ENCODE measurements at places on chromosomes 5 and 9.
A peak's percentile ranks its signal among the peaks of the same experiment; 100 is the strongest.

DNA sequence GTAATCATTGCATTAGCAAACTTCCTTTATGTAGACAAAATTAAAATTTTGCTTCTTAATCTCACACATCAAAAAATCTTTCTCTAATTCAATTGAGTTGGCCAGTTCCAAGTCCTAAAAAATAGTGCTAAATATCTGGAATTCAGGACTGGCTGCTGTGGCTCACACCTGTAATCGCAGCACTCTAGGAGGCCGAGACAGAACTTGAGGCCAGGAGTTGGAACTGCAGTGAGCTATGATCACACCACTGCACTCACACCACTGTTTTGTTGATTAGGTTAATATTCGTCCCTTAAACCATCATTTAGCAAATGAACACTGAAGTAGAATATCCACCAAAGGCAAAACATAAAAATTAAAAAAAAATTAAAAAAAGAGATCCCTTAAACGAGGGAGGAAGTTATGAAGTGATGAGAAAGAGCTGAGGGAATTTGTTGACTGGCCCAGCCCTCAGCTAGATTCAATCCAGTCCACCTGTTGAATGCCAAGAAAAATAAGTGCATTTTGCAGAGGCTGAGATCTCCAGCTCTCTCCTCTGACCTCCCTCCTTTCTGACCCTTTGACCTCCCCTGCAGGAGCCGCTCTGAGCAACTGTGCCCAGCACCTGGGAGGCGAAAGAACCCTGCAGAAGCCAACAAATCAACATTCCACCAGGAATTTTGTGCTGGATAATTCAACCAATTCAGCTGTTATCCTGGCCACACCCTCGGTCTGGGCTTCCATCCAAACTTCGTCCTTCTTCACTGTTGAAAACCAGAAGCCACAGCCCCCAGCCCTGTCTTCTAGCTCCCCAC is 96.8 kb downstream of the OR2K2 start:
- DNase-seq: no peak

DNA sequence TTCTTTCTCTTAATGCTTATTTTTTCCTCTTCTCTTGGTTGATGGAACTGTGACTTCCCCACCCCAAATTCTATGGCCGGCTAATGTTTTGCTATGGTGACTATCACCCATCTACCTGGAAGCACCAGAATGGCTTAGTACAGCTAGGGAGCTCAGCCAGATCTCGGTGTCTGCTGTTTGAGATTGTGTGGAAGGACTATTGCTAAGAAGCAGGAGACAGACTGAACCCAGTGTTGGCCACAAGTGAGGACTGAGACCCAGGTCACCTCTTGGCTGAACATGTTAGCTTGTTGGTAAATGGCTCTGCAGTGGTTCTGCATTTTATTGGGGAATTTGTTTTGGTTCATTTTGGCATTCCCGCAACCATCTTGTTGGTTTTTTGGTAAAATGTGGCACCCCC is 2.7 kb downstream of the PRRC2B start:
- no peak for DNase-seq

DNA sequence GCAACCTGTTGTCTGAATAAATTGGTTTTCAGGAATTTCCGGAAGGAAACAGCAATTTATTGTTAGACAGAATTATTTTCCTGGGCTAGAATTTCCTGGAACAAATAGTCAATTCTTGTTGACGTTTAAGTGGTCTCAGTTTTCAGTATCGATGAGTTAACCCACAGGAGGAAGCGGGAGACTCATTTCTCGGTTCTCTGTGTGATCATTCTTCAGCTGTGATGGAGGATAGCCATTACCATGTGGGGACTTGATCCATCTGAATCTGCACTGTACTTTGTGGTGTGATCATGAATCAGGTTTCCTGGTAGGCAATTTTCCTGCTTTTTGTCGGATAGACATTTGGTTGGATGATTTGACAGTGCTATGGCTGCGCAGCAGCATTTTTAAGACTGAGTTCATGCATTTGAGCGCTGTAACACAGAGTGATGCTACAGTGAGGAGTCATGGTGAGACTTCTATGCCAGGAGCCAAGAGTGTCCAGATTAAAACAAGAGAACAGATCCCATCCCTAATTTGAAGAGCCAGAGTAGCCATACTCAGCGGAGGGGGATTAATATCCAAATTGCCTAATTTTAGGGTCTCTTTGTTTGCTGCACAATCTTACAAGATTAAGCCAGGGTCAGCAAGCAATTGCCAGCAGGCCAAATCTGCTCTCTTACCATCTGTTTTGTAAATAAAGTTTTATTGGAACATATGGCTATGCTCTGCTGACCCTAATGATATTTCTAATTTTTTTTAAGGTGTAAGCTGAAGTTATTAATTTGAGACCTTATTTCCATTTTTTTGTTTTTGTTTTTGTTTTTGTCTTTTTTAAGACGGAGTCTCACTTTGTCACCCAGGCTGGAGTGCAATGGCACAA is 355.9 kb downstream of the RAB3C start:
- DNase-seq: no peak

DNA sequence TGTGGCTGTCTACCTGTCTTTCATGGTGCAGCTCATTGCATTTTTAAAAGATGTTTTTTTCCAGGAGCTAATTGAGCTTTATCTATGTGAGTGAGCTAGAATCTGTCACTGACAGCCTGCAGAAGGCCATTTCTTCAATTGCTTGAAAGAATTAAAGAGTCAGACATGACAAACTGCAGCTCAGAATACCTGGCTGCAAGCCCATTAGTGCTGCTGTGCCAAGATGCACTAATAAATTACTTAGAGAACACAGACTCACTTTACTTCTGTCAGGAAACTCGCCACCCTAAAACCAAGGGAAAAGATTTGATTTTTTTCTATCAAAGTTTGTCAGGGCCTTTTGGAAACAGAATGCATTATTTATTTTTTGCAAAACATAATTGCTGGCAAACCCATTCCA is 368.3 kb downstream of the CAAP1 start:
- DNase-seq: peak; percentile 40

DNA sequence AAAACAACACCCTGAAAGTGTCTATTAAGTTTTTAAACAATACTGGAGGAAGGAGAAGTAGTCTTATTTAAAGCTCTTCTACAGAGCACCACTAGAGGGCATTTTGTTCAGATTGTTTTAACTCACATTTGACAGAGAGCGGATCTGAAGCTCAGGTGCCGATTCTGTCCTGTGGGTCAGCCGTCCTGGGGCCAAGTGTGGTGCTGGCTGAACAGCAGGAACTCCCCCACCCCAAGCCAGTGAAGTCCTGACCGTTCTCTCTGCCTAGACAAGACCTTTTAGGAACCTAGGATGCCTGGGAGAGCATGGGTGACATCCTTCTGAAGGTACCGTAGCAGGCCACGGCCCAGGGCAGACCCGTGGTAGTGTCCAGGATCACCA is 3.9 kb downstream of the EXOC3 start:
- no peak for DNase-seq

GRCh38 chr5:157540707-157541446 is 34.7 kb downstream of the ADAM19 start:
- DNase-seq: no peak

DNA sequence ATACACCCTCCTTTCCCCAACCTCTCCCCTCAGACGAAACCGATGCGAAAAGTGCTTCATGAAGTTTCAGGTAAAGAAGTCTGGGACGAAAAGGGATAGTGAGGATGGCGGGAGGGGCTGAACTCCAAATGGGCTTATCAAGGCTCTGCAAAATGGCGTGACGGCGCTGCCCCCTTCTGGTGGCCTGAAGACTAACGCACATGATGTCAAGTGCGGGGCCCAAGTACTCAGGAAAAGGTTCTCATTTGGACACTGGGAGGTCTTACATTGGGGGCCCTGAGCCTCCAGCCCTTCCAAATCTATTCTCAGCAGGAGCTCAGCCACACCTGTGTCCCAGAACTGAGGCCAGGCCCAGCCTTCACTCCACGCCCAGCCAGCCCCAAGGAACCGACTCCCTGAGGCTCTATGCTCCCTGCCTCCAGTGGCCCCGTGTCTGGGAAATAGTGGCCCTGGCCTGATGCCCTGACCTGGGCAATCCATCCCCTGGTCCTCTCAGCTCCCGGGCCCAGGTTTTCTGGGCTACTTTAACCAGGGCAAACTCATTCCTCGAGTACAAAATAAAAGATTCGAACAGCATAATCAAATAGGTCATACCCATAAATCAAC is 119.9 kb downstream of the KCNIP1 start:
- DNase-seq: no peak

GRCh38 chr9:3576328-3576727 is 50.5 kb upstream of the RFX3 start:
- DNase-seq: no peak

DNA sequence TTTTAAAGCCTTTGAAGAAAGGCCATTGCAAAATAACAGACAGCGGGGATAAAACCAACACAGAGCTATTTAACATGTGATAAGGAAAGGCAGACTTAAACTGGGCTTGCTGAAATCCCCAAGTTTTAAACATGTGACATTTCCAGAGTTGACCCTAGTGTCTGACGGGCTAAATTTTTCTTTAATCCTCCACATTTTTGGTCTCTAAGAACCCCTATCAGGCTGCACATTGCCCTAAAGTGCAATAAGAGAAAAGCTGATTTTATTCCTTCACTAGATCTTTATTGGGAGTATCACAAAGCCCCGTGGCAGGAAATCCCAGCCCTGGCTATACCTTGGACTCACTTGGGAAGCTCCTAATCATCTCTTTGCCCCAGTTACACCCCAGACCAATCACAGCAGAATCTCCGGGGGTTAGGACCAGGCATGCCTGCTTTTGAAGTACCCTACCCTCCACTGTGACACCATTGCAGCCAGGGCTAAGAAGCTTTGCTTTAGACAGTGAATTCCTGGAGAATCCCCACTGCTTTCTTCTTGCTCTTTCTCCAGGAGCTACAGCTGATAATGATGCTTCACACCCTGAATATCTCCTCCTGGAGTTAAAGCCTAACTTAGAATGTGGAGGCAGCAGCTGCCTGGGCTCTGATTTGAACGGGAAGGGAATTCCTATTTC is 20.1 kb upstream of the COL15A1 start:
- DNase-seq: no peak

- DNase-seq: no peak
These were observed 41.6 kb upstream of the POMT1 start for GRCh38 chr9:131461166-131461565.

- DNase-seq: no peak
These were observed 15.3 kb upstream of the NDST1 start for GRCh38 chr5:150492621-150493020.

DNA sequence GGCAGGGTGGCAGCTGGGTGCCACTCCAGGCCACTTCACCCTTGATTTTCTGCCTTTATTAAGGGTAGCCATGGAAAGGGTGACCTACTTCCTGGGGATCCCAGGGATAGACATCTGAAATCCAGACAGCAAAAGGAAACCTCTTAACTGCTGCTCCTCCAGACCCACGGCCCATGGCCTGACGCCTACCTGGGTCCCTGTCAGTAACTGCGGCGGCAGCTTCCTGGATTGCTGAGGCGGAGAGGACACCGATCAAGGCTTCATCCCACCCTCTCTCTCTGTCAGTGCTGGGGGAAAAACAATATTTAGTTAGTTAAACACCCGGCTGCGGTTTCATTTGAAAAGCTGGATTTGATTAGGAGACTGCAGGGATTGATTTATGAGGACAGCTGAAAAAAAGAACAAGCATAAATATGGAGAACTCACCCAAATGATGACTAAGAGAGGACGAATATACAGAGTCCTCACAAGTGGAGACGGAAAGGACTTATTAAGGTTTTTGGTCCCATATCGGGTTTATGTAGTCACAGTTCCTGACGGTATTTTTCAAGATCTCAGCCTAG is 158.7 kb upstream of the KLF4 start:
- DNase-seq: no peak

DNA sequence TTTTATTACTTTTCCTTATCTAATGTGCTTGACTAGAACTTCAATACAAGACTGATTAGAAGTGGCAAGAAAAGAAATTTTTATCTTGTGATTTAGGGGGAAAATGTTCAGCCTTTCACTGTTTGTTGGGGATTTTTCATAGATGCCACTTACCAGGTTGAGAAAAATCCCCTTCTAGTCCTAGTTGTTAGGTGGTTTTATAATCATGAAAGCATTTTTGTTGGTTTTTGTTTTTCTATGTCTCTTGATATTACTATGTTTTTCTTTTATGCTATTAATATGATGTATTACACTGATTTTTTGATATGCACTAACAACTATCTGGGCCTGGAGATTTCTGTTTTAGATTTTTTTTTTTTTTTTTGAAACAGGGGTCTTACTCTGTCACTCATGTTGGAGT is 134.0 kb downstream of the PARP8 start:
- DNase-seq: no peak

GRCh38 chr5:110054240-110054639 is 364.5 kb downstream of the MAN2A1 start:
- peak; percentile 48 for DNase-seq

GRCh38 chr5:3197304-3198073 is 398.1 kb upstream of the IRX1 start:
- peak; percentile 47 for DNase-seq

DNA sequence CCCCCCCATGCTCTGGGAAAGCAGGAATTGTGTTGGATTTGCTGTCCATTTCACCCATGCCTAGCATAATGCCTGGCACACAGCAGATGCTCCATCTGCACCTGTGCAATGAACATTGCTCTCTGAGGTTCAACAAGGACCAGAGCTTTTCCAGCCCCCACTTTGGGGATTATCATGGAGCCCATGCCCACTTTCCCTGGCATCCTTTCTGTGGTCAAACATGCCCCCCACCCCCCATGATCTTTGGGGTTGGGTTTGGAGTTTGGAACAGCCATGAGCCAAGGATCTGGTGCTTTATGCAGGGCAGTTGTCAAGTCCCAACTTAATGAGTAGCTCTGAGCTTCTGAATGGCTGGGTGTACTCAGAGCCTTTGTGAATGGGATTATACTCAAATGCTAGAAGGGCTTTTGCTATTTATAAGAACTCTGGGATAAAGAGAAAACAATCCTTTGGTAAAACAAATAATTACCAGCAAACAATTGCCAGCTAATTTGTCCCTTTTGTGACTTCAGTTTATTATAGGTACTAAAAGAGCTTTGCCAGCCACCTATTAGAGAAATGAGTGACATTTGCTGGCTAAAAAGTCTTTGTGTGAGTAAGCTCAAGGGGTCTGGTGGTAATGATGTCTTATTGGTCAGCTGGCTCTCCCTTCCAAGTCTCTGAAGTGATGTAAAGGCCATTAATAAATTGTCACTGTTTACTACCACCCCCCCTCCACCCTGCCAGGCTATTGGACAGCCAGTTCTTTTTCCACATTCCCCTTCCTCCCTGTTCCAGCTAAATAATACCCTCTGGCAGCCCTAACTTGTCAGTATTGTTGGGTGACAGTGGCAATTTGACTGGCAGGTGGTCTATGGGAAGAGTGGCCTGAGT is 182.3 kb downstream of the MACROH2A1 start:
- no peak for DNase-seq

GRCh38 chr9:27441741-27442070 is 82.4 kb upstream of the IFNK start:
- no peak for DNase-seq

- DNase-seq: no peak
These were observed 53.1 kb upstream of the GRIN3A start for GRCh38 chr9:101791533-101791932.

GRCh38 chr5:74544811-74545210 is 95.7 kb downstream of the ENC1 start:
- no peak for DNase-seq
